ENCODE measurements at places on chromosomes 6 and 20.

DNA sequence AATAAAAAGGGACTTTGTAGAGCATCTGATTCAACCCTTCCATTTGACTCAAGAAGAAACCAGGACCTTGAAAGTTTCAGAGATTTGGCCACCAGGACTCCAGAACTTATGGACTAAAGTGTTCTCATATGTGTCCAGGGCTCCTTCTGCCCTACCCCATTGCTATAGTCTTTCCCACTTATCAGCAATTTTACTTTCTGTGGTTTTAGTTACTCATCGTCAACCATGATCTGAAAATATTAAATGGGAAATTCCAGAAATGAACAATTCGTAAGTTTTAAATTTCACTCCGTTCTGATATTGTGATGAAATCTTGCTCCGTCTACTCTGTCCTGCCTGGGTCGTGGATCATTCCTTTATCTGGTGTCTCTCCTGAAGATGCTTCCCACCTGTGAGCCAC lies 259.8 kb downstream of the PHACTR1 start:
- DNase-seq: no peak

DNA sequence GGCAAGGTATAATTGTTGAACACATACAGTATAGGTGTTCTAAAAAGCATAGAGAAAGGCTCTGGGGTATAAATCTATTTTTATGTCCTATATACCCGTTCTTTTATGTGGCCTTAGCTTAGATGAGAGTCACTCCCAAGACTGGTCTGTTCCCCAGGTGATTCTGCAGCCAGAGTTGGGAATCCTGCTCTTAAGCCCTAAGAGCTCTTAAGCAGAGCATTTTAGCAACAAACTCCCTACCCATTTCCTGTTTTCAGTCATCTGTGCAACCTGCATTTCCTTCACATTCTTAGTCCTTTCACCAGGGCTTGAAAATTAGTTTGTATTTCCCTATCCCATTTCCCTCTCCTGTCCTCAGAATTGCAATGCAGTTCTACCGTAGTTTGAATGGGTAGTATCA lies 166.1 kb downstream of the HS3ST5 start:
- DNase-seq: no peak

DNA sequence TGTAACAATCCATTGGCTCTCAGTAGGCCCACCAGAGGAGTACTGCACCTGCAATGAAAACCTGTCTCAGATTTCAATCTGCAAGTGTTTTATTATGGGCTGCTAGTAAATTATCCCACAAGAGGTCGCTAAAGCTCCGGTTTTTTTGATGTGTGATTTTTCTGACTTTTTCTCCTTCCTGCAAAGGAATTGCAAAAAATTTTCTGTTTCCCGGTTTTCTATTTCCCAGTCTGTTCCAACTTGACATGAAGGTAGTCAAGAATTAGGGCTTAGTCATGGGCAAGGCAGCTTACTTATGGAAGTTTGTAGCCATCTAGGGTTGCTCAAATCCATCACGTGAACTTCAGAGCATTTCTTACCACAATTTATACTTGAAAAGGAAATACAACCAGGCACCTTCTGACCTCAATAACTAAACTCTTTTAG lies 38.5 kb upstream of the AHI1 start:
- DNase-seq: no peak

- no peak for DNase-seq
These were observed 5.3 kb downstream of the KCNB1 start for GRCh38 chr20:49477200-49477599.

GRCh38 chr6:141460743-141461484 lies 671.8 kb upstream of the GJE1 start:
- no peak for DNase-seq

- DNase-seq: no peak
These were observed 176.9 kb upstream of the CITED2 start for GRCh38 chr6:139551376-139551775.

DNA sequence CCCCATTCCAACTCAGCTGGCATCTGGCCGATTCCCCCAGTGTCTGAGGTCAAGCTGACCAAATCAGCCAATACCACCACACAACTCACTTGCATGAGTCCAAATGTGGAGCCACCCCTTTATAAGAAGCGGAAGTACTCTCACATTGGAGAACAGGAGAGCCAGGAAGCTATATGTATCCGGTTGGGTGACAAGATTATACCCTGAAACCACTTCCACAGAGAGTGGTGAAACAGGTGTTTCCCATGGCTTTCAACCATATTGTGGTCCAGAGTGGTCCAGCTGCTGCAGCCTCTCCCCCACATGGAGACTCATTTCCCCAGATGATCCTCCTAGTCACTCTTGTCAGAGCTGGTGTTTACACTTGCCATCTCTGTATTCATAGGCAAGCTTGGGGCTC lies 24.0 kb upstream of the SERINC1 start:
- DNase-seq: no peak

- DNase-seq: no peak
These were observed 699.0 kb downstream of the PHF3 start for GRCh38 chr6:64334636-64335035.

DNA sequence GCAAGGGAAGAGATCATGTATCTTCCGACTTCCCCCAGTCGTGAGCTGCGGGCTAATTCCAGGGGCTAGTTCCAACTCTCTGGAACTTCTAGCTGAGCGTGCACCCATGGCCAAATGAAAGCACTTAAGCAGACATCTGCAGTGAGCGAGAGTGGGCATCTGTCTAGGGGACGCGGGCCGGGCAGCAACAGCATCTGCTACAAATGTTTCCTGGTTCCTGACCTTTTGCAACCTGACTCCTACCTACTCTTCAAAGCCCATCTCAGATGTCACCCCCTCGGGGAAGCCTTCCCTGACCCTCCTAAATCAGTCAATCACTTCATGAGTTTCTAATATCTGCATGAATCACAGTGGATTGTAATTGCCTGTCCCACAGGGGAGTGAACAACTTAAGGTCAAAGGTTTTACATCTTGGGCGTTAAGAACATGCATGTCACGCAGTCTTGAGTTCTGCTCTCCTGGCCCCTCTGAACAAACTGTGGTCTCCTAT lies 141.9 kb downstream of the CEBPB start:
- DNase-seq: no peak

- no peak for DNase-seq
These were observed 4.3 kb upstream of the DCBLD1 start for GRCh38 chr6:117477988-117478852.

- no peak for DNase-seq
These were observed 244.3 kb downstream of the TTLL2 start for GRCh38 chr6:167569041-167569805.

DNA sequence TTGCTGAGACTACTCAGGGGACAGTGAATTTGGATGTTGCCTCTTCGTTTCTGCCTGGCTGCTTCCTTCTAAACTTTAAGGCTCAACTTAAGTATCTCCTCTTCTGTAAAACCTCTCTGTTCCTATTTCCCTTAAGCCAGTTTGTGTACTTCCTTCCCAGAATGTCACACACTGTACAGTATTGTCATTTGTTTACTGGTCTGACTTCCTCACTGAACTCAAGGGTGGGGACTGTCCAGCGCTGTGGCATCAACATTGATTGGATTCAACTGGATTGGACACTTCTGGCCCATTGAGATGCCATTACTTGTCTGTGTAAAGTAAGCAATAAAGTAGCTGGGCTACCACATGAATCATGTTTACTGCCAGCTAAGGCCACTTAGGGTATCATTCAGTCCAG lies 69.7 kb downstream of the ANKS1A start:
- DNase-seq: no peak

GRCh38 chr6:129500958-129501739 lies 208.8 kb downstream of the ARHGAP18 start:
- peak; percentile 32 for DNase-seq

GRCh38 chr6:152748843-152749242 lies 1.8 kb upstream of the VIP start:
- no peak for DNase-seq

- DNase-seq: no peak
These were observed 34.4 kb downstream of the DSE start for GRCh38 chr6:116405138-116405537.

GRCh38 chr6:125598422-125598821 lies 151.0 kb upstream of the HEY2 start:
- no peak for DNase-seq

DNA sequence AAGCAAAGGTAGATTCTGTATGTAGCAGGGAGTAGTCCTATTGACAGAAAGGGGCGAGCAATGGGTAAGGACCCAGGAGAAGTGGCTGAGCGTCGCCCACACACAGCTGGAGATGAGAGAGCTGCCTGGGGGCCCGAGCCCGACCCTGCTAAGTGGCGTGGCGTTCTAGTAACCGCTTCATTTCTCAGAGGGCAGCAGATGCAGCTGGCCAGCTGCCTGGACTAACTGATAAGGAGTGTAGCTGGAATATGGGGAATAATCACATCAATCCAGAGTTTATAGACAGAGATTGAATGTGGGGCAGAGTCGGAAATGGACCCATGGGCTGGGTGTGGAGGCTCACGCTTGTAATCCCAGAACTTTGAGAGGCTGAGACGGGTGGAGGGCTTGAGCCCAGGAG lies 64.4 kb downstream of the EZR start:
- no peak for DNase-seq
